SHP77 treated with DMSO at 0.1 percent for 48 hours (cell line): ENCODE measurements at places on chromosomes 13 and 19.

- DNase-seq: no peak
Observed at GRCh38 chr13:34779171-34779570, 162.9 kb upstream of the NBEA start.

DNA sequence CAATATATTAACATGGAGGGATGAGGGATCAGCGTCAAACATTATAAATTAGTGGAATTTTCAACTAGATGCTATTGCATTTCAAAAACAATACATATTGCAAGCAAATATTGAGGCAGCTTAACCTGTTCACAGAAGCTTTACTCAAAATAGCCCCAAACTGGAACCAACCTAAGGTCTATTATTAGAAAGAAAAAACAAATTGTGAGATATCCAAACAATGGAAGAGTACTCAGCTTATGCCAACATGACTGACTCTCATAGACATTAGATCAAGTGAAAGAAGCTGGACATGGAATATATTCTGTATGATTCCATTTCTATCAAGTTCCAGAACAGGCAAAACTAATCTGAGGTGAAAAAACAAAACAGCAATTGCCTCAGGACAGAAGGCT, 27.6 kb upstream of the NEK3 start:
- no peak for DNase-seq

- peak; percentile 69 for DNase-seq
Observed at GRCh38 chr19:15280915-15281683, 48.9 kb upstream of the EPHX3 start.

DNA sequence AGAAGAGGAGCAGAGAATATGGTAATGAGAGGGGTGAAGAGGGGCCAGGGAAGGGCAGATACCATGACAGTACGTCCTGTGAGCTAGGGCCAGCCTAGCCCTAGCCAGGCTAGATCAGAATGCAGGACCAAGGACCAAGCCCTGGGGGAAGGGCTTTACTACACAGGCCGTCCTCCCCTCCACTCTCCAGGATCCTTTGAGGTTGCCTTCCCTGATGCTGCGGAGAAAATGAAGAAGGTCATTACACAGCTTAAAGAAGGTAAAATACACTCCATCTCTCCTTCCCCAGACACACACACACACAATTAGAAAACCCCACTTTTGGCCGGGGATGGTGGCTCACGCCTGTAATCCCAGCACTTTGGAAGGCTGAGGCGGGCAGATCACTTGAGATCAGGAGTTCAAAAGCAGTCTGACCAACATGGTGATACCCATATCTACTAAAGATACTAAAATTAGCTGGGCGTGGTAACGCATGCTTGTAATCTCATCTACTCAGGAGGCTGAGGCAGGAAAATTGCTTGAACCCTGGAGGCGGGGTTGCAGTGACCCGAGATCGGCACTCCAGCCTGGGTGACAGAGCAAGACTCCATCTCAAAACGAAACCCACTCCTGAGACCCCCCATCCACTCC, 8.5 kb downstream of the SPACA6 start:
- no peak for DNase-seq

- no peak for DNase-seq
Observed at GRCh38 chr19:13952931-13953531, 722 bp downstream of the DCAF15 start.

DNA sequence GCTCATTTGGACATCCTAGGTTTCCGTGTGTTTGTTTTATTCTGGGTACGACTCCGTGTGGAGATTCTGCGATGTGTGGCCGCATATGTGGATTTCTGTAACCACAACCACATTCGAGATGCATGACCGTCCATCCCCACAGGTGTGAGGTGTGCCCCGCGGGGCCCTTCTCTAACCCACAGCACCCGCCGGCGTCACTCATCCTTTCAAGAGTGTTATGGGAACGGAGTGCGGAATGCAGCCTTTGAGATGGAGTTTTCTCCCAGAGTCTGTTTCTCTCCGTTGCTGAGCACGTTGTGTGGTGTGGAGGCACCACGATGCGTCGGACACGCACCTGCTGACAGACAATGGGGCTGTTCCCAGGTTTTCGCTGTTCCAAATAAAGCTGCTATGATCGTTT, 40.0 kb downstream of the C13orf46 start:
- DNase-seq: no peak

DNA sequence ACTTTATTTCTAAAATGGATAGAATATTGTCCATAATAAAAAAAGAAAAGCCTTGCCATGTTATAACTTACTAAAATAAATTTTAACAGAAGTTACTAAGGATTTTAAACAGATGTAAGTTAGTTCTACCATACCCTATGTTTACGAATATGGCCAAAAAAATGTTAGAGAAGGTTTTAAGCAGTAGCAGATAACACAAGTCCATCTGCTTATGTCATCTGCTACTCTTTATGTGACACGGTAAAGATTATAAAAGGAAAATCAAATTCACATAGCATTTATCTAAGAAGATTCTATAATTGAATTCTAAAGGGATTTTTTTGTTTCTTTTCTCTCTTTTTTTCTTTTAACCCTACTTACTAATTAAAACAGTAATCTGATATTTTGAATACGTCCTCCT, 114.2 kb upstream of the MIR17HG start:
- no peak for DNase-seq

DNA sequence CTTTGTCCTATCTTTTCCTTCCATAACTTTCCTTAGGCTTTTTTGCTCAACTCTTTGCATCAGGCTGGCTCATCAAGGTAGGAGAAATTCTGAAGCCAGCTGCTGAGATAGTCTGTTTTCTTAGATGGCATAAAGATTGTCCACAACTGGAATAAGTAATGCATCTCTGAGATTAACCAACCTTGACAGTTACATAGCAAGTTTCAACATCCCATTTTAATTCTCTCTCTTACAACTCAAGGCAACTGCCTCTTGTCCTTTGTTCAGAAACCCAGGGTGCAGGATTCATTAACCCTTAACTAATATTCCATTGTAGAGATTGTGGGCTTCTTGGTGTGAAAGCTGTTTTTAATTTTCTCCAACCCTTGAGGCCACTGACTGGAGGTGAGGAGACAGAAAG, 239.2 kb downstream of the LACC1 start:
- DNase-seq: no peak
